Tibial nerve (tissue), 4 donors: ENCODE measurements at places on chromosomes 6 and 20. TPM values are rescaled to one million over a fixed set of nuclear protein-coding genes. Genes with fewer than 3 reads are reported as not detected.
A peak's percentile ranks its signal among the peaks of the same experiment; 100 is the strongest.

The KIF25 gene
- total RNA-seq = not detected

The PRICKLE4 gene
- total RNA-seq = 38.4 TPM

The ATXN1 gene
- total RNA-seq = 44.1 TPM

The RRP36 gene
- total RNA-seq = 96.3 TPM

GRCh38 chr20:53180928-53181362 is 208.8 kb downstream of the TSHZ2 start:
- no peak overlapping the region for H3K4me3 ChIP-seq
- H3K27me3 ChIP-seq = no peaks in the 10 kb centered on the region
- no peaks in the 10 kb centered on the region for H3K36me3 ChIP-seq
- no peak for DNase-seq

DNA sequence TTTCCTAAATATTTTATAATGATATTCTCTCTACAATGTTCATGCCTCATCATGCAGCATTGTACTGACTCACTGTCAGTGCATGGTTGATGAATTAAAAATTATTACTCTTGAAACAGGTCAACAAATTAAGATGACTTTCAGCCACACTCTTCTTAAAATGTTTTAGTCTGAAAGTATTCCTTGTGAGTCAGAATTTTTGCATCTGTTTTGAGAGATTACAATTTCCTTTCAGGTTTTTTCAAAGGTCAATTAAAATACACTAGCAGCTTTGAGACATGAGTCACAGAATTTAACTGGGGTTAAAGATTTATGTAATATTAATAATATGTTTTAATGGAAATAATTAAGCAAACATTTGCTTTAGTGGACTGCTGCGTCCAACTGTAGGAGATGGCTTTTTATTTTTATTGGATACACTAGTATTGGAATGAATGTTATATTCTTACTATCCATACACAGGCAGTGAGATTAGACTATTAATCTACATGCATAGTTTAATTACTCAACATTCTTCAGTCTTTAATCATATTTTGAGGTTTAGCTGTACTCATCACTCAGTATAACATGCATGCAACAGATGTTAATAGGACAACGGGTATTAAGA is 9.7 kb downstream of the COL12A1 start:
- DNase-seq = no peak
- H3K36me3 ChIP-seq = no peaks in the 10 kb centered on the region
- no peak overlapping the region for H3K4me3 ChIP-seq
- H3K27me3 ChIP-seq = no peaks in the 10 kb centered on the region
- H3K27ac ChIP-seq = no peak overlapping the region
- H3K4me1 ChIP-seq = no peaks in the 10 kb centered on the region

GRCh38 chr6:137870744-137871247 is 3.7 kb downstream of the TNFAIP3 start:
- H3K27me3 ChIP-seq = no peaks in the 10 kb centered on the region
- DNase-seq = no peak
- H3K4me1 ChIP-seq = peaks cover 37% of the 10 kb centered on the region
- no peaks in the 10 kb centered on the region for H3K36me3 ChIP-seq
- peak overlapping the region; percentile 96 for H3K27ac ChIP-seq

DNA sequence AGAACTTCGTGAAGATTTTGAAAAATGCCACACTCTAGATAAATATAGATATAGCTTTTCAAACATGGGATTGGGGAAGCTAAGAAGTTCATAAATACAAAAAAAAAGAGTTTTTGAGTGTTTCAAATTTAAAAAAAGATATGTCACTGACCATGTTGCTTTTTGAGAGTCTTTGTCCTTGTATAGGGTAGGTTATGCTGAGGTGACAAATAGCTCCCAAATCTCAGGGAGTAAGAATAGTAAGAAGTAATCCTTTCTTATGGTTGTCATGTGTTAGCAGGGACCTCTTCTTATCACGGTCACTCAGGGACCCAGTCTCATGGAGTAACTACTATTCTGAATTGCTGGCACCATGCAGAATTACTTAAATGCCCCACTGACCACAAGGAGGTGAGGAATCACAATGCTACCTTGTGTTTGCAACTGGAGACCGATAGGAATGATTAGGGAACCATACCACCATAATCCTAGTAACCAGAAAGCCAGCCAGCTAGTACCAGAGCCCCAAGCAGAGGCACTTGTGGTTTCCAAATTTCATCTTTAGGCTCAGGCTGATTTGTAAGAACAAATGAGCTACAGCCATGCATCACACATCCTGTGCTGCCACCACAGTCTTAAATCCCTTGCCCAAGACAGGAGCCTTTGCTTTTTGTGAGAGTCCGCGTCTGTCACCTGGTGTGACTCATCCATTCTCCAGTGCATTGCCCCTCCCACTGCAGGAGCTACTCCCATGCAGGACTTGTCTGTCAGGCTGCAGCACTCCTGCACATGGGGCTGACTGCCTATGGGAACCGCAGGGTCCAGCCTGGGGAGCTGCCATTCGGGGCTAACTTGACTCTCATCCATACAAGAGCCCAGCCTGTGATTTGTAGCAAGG is 42.4 kb upstream of the ADGRF4 start:
- no peaks in the 10 kb centered on the region for H3K4me1 ChIP-seq
- no peaks in the 10 kb centered on the region for H3K36me3 ChIP-seq
- H3K27ac ChIP-seq = no peak overlapping the region
- H3K27me3 ChIP-seq = no peaks in the 10 kb centered on the region
- H3K4me3 ChIP-seq = no peak overlapping the region

DNA sequence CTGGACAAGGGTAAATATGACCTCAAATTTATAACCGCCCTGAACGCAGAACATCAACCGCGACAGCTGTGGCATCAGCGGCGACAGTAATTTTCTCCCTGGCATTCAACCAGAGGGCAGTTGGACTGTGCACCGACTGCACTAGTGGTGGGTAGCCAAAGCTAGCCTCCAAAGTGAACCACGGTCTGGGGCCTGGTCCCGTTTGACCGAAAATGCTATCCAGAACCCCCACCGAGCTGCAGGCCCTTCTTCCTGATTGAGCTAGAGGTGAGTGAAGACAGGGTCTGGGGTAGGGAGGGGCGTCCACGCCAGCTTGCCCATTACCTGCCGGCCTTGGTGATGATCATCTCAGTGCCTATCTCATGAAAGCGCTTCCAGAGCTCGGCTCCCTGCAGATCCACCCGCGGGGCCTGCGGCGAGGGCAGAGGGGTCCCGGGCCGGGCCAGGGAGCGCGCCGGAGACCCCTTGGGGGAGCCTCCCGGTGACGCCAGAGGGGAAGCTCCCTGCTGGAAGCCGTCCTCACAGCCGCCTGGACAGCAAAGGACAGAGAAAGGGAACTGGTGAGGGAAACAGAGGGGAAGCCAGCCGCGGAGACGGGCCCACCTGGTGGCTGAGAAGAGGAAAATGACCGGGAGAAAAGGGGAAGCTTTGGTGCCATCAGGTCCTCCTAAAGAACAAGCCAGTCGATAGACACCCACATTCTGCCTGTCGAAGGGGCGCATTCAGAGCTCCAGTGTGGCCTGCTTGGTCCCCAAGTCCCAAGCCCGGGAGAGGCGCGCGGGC is 2.0 kb downstream of the TBX18 start:
- H3K36me3 ChIP-seq = no peaks in the 10 kb centered on the region
- DNase-seq = no peak
- H3K27ac ChIP-seq = peak overlapping the region; percentile 88
- peak overlapping the region; percentile 82 for H3K4me3 ChIP-seq
- H3K4me1 ChIP-seq = peaks cover 13% of the 10 kb centered on the region

GRCh38 chr20:31856516-31856915 is 11.1 kb upstream of the FOXS1 start:
- H3K27ac ChIP-seq = no peak overlapping the region
- peaks cover 18% of the 10 kb centered on the region for H3K4me1 ChIP-seq
- no peak for DNase-seq
- no peaks in the 10 kb centered on the region for H3K36me3 ChIP-seq
- no peaks in the 10 kb centered on the region for H3K27me3 ChIP-seq
- no peak overlapping the region for H3K4me3 ChIP-seq

- no peak for DNase-seq
- H3K4me1 ChIP-seq = no peaks in the 10 kb centered on the region
- no peaks in the 10 kb centered on the region for H3K36me3 ChIP-seq
- no peaks in the 10 kb centered on the region for H3K27me3 ChIP-seq
- H3K27ac ChIP-seq = no peak overlapping the region
These were observed 43.0 kb downstream of the FAM184A start for GRCh38 chr6:119035459-119035858.

DNA sequence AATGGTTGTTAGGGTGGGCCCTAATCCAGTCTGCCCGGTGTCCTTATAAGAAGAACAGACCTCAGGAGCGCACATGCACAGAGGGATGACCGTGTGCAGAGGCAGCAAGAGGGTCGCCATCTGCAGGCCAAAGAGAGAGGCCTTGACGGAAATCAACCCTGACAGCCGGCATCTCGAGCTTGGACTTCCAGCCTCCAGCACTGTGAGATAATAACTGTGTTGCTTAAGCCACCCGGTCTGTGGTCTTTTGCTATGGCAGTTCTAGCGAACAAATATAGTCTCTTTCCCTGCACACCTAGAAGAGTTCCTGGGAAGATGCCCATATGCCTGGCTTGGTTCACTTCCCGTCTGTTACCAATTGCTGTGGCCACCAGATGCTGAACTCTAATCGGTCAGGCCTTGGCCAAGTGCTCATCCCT is 35.3 kb upstream of the PTGIS start:
- H3K4me1 ChIP-seq = no peaks in the 10 kb centered on the region
- no peak for DNase-seq
- H3K4me3 ChIP-seq = no peak overlapping the region
- no peaks in the 10 kb centered on the region for H3K36me3 ChIP-seq
- no peak overlapping the region for H3K27ac ChIP-seq

- H3K36me3 ChIP-seq = peaks cover 30% of the 10 kb centered on the region
- no peak for DNase-seq
- no peak overlapping the region for H3K27ac ChIP-seq
- H3K4me1 ChIP-seq = no peaks in the 10 kb centered on the region
- H3K4me3 ChIP-seq = no peak overlapping the region
These were observed 10.0 kb downstream of the TXNDC5 start for GRCh38 chr6:7900621-7901020.

DNA sequence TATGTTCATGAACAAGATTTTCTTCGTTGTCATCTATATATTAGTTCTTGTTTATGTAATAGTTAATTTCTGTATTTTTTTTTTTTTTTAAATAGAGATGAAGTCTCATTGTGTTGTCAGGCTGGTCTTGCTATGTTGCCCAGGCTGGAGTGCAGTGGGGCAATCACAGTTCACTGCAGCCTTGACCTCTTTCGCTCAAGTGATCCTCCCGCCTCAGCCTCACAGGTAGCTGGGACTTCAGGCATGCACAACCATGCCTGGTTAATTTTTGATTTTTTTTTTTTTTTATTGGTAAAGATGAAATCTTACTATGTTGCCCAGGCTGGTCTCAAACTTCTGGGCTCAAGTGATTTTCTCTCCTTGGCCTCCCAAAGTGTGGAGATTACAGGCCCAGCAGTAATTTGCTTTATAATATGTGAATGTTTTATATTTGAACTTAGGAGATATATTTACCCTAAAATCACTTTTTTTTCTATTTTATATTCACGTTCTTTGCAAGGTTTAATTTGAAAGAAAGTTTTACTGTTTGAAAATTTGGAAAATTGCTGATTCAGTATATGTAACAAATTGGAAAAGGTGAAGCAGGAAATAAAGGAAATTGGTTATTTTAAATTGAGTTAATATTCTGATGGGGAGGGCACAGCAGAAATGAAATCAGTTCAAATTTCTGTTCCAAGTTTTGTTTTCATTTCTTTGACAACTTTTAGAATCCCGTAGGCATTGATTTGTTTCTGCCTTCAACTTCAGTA is 56.2 kb downstream of the ZFAND3 start:
- no peak for DNase-seq
- no peak overlapping the region for H3K27ac ChIP-seq
- peaks cover 30% of the 10 kb centered on the region for H3K4me1 ChIP-seq
- no peak overlapping the region for H3K4me3 ChIP-seq
- H3K36me3 ChIP-seq = no peaks in the 10 kb centered on the region

- H3K36me3 ChIP-seq = no peaks in the 10 kb centered on the region
- H3K4me3 ChIP-seq = no peak overlapping the region
- H3K27me3 ChIP-seq = no peaks in the 10 kb centered on the region
- DNase-seq = no peak
These were observed 59.3 kb upstream of the ZNF217 start for GRCh38 chr20:53652859-53653517.

GRCh38 chr20:9460518-9460917 is 53.9 kb upstream of the LAMP5 start:
- H3K4me1 ChIP-seq = peaks cover 17% of the 10 kb centered on the region
- no peaks in the 10 kb centered on the region for H3K27me3 ChIP-seq
- H3K27ac ChIP-seq = no peak overlapping the region
- no peak for DNase-seq
- no peak overlapping the region for H3K4me3 ChIP-seq

DNA sequence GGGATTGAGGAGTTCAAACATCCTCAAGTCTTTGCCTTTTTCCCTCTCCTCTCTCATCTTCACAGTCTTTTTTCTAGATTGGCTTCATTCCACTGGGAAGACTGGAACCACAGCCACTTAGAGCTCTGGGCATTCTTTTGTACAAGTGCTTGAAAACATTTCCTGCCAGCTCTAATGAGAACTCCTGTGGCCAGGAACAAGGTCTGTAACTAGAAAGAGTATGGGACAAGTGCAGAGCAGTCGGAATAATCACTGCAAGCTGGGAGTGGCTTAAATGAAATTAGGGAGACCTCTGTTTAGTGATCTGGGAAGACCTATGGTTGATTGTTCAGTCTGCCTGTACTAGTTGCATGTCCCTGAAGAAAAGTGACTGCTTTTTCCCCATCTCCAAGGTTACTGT is 41.0 kb upstream of the SMIM8 start:
- DNase-seq = no peak
- H3K27ac ChIP-seq = no peak overlapping the region
- no peaks in the 10 kb centered on the region for H3K4me1 ChIP-seq
- no peak overlapping the region for H3K4me3 ChIP-seq

DNA sequence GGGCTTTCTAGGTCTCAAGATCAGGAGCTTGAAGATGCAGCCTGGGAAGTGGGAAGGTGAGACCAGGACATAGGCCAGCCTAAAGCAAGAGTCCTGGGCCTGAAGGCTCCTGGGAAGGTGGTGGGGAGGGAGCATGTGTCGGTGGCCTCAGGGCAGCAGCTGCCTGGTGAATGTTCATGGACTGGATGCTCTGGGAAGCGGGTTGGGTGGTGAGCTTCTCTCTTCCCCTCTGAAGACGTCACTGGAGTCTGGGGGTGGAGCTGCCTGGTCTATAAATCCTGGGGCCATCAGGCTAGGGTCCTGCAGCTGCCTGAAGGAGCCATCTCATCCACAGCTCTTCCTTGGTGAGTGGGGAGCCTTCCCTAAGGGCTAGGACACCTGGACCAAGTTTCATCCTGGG is at the start of gene GNRH2:
TSS of gene GNRH2 (plus strand) at position 301 of the 400 bp plus-strand sequence. CDS start 793 bp downstream, outside the sequence.
- H3K4me3 ChIP-seq = no peak within 1 kb of the TSS
- H3K27ac ChIP-seq = peak within 1 kb of the TSS; percentile 94
- DNase-seq = no peak
- H3K4me1 ChIP-seq = peaks cover 26% of the 10 kb centered on the region
- no peaks in the 10 kb centered on the region for H3K27me3 ChIP-seq

DNA sequence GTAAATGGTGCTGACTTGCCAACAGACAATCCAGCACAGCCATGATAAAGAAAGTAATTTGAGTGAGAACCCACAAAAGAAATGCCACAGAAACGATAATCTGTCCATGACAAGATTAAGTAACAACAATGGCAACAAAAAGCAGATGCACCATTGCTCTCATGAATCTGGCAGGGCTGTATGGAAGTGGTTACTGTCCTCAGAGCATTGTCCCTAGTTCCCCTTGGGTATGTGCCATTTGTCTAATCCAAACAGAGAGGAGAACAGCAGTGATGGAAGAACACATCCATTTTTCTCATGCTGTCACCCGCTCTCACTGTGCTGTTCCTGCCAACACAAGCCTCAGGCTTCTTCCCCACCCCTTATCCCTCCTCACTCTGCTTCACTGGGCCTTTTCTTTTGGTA is 65.8 kb downstream of the REV3L start:
- H3K4me1 ChIP-seq = no peaks in the 10 kb centered on the region
- no peaks in the 10 kb centered on the region for H3K27me3 ChIP-seq
- DNase-seq = peak; percentile 20
- H3K27ac ChIP-seq = no peak overlapping the region
- H3K4me3 ChIP-seq = no peak overlapping the region
